A549 treated with Hydrocortisone at 1 μM for 4 hours (cell line): ENCODE measurements at places on chromosomes 5 and 9. TPM values are rescaled to one million over a fixed set of nuclear protein-coding genes. Genes with fewer than 3 reads are reported as not detected.

The SPATA6L gene
- 1.8 to 3.0 TPM (median 2.5 TPM) in 5 replicates for total RNA-seq

The ANKS6 gene
- total RNA-seq: 13.8 to 24.2 TPM (median 20.8 TPM) in 5 replicates

The EPB41L4B gene
- total RNA-seq: 21.4 to 25.7 TPM (median 23.9 TPM) in 5 replicates

The PPP3R2 gene
- total RNA-seq: not detected in 5 replicates

The CATSPER3 gene
- 0.22 to 0.56 TPM (median 0.34 TPM) in 5 replicates for total RNA-seq

The AUH gene
- total RNA-seq: 8.7 to 10.1 TPM (median 8.8 TPM) in 5 replicates

The FBXW2 gene
- 36.8 to 44.4 TPM (median 38.4 TPM) in 5 replicates for total RNA-seq

The ARRDC3 gene
- 3.3 to 7.5 TPM (median 5.7 TPM) in 5 replicates for total RNA-seq

The TYRP1 gene
- total RNA-seq: 0.05 TPM in 2 of 5 replicates, not detected in the others
